ENCODE measurements at places on chromosomes 2 and 18.

DNA sequence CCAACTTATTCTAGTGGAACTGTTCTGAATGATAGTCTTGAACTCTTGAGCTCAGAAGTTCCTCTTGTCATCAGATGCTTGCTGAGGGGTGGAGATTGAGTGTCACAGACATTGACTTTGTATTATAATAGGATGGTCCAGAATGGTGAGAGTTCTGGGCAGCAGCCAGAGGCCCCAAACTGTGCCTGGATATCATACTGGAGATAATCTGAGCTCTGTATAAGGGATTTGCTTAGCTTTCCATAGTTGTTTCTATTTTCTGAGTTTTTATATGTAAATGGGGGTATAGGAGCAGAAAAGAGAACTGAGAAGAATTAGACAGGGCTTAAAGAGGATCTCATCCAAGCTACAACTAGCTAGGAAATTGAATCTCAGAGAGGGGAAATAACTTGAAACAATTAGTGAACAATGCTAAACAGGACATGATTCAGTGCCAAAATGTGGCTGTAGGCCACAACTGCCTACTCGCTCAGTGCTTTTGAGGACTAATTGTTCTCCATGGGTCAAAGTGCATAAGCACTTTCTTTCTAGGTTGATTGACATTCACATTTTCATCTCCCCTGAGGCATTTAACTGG is 10.1 kb upstream of the LCLAT1 start:
- DNase-seq, result no peak

GRCh38 chr2:3557639-3558204 is 411 bp downstream of the RNASEH1 start:
- DNase-seq, result no peak

DNA sequence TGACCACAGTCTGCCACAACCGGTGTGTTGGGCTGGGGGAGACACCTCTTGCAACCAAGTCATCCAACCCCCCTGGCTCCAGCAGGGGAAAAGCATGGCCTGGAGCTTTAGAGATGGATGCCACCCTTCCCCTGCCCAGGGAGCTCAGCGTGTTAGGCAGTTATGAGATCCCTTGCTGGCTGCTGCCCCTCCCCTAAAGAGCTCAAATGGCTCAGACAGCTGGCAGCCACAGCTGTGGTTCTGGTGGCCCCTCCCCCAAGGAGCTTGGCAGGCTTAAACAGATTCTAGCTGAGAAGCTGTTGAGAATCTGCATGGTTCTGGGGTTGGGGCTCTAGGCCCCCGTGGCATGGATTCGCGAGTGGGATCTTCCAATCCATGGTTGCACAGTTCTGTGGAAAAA is 64.7 kb downstream of the TEX51 start:
- no peak for DNase-seq

- DNase-seq, result no peak
Measured at GRCh38 chr2:85741833-85742455, 11.8 kb upstream of the ATOH8 start.

GRCh38 chr2:3581367-3582262 is 6.6 kb downstream of the RPS7 start:
- no peak for DNase-seq

DNA sequence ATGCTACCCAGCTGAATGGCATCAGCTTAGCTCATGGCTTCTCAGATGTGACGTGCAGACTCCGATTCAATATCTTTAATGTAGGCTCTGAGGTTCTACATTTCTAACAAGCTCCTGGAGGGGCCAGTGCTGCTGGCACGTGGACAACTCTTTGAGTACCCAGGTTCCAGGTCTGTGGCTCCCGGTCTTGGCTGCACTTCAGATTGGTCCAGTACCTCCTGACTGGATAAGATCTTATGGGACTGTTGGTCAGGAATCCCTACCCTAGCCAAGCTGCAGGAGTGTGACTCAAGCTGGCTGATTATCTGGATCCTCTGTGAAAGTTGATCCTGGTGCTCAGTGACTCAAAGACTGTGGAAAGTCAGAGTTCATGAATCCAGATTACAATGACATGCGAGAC is 222.1 kb downstream of the ANKRD30B start:
- DNase-seq, result no peak

- no peak for DNase-seq
Measured at GRCh38 chr2:139427164-139427563, 647.0 kb upstream of the NXPH2 start.

DNA sequence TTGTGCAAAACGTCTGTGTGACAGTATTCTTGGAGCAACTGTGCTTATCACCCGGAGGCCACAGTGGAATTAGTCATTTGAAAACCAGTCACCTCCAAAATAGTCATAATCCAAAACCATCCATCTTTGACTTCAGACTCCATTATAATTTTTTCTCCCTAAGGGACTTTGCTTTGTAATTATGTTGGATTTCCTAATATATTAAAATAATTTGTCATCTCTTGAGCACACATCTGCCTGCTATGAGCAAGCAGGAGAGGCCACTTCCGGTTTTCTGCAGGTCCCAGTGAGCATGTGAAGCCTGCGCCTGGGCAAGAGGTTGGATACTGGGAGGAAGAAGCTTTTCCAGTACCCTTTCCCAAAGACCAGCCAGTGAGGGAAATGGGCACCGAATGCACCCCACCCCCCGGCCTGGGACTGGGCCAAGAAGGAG is 57.7 kb downstream of the ODC1 start:
- DNase-seq, result no peak

GRCh38 chr2:186595219-186595618 is 5.4 kb downstream of the ITGAV start:
- no peak for DNase-seq

DNA sequence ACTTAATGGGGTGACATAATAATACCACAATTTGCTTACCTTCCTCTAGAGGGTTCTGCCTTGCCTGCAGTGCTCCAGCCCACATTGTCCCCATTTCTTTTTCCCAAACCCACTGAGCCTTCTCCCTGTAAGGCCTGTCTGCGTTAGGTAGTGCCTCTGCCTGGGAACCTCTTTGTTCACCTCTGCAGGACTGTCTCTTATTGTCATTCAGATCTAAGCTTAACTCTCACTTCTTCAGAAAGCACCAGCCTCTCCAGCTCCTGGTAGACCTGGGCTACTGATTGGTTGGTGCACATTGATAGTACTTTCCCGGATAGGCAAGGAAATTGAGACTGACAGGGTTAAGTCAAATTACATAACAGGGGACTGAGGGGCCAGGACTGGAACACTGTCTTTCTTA is 49.1 kb downstream of the CCDC85A start:
- no peak for DNase-seq

GRCh38 chr2:201952187-201952586 is 81.5 kb upstream of the FZD7 start:
- DNase-seq, result no peak

DNA sequence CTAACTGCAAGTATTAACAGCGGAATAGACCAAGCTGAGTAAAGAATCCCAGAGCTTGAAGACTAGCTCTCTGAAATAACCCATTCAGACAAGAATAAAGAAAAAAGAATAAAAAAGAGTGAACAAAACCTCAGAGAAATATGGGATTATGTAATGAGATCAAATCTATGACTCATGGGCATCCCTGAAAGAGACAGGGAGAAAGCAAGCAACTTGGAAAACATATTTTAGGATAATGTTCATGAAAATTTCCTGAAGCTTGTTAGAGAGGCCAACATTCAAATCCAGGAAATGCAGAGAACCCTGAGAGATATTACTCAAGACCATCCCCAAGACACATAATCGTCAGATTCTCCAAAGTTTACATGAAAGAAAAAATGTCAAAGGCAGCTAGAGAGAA is 17.3 kb downstream of the PFN4 start:
- no peak for DNase-seq

DNA sequence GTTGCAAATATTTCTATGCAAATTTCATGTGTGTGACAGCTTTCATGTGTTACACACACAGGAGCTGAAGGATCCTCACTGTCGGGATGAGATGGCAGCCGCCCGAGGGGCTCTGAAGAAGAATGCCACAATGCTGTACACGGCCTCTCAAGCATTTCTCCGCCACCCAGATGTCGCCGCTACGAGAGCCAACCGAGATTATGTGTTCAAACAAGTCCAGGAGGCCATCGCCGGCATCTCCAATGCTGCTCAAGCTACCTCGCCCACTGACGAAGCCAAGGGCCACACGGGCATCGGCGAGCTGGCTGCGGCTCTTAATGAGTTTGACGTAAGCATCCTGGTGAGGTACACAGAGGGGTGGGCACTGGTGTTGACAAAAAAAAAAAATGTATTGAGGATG is 361.2 kb downstream of the CTNNA2 start:
- no peak for DNase-seq

DNA sequence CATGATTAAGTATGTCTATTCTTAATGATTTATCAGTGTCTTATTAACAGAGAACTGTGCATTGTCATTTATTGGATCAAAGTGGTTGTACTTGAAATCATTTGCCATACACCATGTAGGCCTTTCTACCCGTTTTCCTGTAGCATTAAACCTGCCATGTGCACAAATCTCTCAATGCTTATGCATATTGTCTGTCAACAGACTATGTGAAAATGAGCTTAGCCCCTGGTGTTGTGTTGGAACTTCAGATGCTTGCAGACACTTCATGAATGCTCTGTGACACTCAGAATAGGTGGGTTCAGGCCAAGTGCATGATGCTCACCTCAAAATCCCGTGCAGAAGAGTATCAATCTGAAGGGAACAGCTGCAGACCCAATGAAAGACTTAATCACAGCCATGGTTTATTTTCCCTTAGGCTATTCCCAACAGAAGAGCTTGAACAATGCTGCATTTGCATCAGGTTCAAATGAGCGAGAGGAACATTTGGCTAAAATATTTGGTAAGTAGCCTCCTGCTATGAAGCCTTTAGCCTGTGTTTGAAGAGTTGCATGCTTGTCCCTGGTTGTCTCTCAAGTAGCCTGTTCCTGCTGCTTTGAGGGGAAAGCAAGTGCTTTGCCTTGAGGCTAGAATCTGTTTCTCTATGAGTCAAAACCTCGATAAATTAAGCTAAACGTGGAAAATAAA is 6.1 kb downstream of the C2orf92 start:
- no peak for DNase-seq

- DNase-seq, result no peak
Measured at GRCh38 chr2:227301523-227301922, 23.5 kb upstream of the MFF start.

DNA sequence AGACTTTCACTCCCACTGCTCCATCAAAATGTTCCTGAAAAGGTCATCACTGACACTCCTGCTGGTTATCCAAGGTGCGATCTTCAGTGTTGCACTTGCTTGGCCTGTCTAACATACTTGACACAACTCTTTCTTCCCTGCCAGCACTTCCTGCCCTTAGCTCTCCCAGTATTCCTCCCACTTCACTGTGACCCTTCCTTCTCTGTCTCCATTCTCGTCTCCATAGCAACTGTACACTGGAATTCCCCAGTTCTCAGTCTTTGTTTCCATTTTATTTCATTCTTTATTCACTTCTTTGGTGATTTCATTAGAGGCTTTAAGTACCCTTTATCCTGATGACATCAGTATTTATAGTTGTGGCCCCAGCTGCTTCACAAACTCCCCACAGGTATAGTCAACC is 333.0 kb downstream of the IRS1 start:
- DNase-seq, result no peak

DNA sequence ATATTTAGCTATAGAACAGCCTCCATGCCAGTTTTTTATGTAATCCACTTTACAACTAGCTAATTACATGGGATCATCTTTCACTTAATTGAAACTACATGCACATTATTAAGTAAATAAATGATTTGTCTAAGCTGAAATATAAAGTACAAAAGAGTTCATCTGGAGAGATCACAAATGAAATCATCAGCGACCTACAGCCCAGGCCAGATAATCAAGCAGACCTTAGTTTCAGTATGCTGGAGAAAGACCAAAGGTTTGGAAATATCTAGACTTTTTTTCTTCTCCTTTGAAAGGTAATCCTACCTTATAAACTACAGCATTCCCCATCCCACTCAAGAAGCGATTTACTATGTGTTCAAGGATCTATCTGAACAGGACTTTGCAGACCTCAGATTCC is 26.5 kb downstream of the FIGN start:
- DNase-seq, result no peak

DNA sequence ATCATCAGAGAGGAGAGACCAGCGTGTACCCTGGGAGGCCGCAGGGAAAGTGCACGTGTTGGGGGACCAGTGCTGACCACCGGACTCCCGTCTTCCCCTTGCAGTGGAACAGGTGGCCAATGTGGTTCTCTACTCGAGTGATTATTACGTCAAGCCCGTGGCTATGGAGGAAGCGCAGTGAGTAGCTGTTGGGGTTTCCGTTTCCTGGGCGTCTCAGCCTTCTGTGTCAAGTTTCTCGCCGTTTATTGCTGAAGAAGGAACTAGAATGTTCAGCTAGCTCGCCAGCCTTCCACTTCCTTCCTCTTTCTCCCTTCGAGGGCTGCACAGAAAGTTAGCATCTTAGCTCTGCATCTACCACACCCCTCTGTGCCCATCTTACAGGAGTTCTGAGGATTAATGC is 22.8 kb upstream of the DGKD start:
- DNase-seq, result peak; percentile 71

DNA sequence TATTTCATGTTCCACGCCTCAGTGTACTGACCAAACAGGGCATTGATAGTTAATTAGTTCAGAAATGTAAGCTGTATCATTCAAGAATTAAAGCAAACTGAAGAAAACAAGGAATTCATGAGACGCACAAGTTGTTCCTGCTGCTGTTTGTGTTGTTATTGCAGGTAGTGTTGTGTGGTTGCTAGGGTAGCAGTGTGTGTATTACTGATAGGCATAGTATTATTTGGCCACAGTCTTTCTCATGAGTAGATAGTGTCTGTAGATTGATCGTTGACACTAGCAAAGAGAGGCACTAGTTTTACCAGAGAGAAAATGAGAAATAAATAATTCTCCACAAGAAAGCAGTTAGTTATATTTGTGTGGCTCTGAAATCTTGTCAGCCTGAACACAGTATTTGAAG is 548.6 kb downstream of the LRP1B start:
- DNase-seq, result no peak

DNA sequence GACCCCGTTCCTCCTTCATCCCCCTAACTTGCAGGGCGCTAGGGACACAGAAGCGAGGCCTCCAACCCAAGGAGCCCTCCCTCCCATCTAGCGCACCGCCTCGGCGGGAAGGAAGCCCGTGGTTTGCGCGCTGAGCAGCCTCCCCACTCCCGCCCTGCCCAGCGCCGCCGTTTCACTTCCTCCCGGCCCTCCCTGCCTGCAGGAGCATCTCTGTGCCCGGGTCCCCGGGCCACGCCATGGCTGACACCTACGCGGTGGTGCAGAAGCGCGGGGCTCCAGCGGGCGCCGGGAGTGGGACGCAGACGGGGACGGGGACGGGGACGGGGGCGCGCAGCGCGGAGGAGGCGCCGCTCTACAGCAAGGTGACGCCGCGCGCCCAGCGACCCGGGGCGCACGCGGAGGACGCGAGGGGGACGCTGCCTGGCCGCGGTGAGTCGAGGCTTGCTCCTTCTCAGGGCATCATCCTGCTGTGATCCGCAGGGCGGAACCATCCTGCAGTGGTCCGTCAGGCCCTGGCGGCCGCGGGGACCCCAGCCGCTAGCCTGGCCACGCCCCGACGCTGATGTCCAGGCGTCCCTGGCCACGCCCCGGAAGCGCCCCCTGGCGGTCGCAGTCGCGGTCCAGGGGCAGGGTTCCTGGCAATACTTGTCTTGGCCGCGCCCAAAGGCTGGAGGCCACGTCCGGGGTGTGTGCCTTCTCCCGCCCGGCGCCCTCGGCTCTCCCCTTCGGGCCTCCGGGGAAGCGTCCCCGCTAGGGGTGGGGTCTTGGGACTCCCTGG is 16.4 kb downstream of the PTPN18 start:
- DNase-seq, result peak; percentile 72

- no peak for DNase-seq
Measured at GRCh38 chr2:236088368-236089057, 79.7 kb downstream of the GBX2 start.

All from activated naive CD4-positive, alpha-beta T cell treated with Interleukin-2 at 50 U/mL for 16 hours (primary cell).